ENCODE measurements at places on chromosomes 11 and 22.

DNA sequence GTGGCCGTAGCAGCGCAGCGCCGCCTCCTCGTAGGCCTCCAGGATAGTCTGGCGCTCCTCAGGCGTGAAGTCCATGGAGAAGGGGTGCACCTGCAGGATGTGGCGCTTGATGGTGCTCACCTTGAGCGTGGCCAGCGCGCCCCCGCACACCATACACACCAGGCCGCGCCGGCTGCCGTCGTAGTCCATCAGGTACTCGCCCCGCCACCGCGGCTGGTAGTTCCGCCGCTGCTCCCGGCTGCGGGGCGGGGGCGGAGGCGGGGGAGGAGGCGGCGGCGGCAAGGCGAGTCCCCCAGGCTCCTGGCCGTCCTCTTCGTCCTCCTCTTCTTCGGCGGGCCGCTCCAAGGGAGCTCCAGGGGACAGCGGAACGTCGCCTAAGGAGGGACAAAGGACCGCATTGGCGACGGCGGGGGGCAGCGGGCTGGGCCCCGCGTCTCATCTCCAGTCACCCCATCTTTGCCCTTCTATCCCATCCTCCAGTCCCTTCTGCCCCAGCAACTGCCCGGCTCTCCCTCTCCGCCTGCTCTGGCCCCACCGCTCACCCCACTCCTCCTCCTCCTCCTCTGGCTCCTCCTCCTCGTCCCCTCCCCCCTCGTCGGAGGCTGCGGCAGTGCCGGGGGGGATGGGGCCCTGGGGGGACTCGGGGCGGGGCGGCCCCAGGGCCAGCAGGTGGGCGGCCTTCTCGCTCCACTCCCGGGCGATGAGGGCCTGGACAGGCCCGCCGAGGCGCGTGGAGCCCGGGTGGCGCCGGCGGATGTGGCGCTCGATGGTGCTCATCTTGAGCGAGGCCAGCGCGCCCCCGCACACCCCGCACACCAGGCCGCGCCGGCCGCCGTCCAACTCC is 4.9 kb downstream of the ZFTA start:
- DNase-seq = peak; percentile 89

GRCh38 chr11:86478348-86478747 is 103.7 kb downstream of the CCDC81 start:
- no peak for DNase-seq

DNA sequence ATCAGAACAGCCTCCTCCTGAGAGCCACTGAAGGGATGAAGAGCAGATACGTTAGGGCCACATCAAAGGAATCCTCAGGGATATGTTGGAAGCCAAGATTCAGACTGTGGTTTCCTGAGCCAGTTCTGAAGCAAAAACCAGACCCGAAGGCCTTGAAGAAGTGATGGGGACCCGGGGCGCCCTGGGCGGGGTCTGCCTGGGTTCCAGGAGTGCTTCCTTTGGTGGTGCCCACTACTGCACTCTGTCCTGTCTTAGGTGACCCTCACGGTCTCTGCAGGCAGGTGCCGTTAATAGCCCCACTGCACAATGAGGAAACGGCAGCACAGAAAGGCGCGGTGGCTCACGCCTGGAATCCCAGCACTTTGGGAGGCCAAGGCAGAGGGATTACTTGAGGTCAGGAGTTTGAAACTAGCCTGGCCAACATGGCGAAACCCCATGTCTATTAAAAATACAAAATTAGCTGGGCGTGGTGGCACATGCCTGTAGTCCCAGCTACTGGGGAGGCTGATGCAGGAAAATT is 12.9 kb upstream of the SH3BP1 start:
- no peak for DNase-seq

DNA sequence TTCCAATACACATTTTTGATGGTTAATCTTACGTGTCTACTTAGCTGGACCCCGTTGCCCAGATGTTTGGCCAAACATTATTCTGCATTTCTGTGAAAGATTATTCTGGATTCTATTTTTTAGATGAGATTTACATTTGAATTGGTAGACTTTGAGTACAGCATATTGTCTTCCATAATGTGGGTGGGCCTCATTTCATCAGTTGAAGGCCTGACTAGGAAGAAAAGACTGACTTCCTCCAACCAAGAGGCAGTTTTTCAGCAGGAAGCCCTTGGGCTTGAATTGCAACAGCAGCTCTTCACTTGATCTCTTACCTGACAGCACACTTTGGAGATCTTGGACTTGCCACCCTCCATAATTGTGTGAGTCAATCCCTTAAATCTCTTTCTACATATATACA is 58.7 kb downstream of the FDX1 start:
- DNase-seq = no peak

DNA sequence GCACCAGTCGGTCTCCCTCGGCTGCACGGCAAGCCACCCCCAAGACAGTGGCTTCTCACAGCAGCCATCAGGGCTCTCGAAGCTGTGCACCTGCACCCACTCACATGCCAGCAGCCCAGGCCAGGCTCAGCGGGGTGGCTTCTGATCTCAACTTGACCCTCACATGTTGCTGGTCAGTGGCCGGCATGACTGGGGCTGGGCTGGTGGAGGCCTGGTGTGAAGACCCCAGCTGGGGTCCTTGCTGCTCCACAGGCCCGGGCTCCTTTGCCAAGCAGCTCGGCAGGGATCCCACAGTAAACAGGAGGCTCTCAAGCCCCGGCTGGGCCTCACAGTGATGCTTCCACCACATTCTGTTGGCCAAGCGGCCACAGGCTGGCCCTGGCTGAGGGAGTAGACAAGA is 128.2 kb downstream of the BRD1 start:
- DNase-seq = no peak

- no peak for DNase-seq
Measured at GRCh38 chr11:111550258-111550657, 9.7 kb downstream of the LAYN start.

DNA sequence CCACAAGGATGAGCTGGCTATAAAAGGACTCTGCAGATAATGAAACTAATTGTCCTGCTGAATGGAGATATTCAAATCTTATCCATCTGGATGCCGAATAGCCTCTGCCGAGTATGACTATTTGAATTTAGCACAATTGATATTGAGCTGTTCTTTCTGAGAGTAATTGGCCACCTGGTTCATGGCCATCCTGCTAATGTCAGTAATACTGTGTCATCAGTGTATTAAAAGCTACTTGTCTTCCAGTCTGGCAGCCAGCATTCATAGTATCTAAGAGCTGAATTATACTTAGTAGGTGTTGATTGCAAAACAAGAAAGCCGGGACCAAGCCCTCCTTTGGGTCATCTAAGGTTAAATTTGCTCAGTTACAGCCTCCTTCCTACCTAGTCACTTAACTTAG is 310.7 kb upstream of the NCAM1 start:
- DNase-seq = no peak

- DNase-seq = no peak
Measured at GRCh38 chr22:29205252-29205593, 473 bp upstream of the EMID1 start.

GRCh38 chr11:76625472-76626186 is 44.9 kb downstream of the LRRC32 start:
- DNase-seq = no peak

GRCh38 chr11:9738116-9738515 is 74.2 kb downstream of the SWAP70 start:
- no peak for DNase-seq

DNA sequence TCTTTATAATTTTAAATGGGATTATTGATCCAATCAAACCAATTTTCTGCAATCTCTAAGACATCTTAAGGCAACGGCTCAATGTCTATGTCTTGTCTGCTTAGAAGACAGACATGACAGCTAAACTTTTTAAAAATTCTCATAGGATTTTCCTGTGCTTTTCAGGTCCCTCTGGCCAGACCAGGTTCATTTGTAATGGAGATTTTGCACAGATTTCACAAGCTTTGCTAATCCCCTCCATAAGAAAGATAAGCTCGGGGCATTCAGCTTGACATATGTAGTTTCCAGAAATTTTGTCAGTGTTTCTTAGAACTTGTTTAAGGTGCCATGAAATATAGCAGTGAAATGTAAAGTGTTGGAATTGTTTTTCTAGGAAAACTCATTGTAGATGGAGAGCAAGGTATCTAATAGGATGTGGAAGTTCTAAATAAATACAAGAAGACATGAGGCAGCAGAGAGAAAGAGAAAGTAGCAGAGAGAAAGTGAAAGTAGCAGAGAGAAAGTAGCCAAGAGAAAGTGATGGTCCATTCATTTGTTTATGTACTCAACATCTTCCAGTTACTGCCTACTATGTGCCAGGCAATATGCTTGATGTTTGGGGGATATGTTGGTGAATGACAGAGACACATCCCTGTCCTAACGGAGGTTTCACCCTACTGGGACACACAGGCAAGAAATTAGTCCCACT is 219.1 kb upstream of the ARHGAP42 start:
- DNase-seq = no peak

DNA sequence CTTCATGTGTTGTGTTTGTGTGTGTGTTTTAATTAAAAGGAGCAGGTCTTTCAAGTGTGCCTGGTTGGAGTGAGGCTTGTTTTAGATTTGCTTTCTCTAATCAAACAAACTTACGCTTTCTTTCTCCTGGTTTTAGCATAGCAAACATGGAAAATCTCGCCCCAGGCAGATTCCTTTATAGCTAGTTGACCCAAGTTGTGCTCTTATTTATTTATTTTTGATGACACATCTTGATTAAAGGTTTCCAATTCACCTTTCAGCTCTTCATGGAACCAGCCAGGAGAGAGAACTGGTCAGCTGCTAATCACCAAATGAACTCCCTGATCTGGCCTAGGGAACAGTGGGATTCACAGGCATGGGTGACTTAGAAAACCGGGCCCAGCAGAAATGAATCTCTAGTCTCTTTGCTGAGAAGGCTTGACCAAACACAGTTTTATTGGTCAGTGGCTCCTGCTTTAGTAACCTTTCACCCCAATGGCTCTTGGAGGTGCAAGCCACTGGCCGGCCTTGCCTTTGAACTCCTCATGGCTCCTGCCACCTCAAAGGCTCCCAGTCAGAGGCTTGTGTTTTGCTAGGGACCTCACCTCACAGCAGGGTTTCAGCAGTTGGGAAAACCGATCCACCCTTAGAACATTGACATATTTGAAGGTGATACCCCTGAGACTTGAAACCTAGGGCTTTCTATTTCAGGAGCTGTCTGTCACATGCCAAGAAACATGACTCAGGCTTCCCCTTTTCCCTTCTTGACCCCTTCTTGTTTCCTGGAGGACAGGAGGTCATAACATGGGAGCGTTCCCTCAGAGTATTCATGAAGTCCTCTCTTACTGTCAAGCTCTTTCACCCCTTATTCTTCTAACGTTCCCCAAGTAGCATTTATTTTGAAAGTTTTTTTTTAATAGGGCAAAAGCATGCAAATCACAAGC is 48.8 kb downstream of the EXT2 start:
- no peak for DNase-seq

- no peak for DNase-seq
Measured at GRCh38 chr11:47667135-47667534, 24.8 kb upstream of the MTCH2 start.

DNA sequence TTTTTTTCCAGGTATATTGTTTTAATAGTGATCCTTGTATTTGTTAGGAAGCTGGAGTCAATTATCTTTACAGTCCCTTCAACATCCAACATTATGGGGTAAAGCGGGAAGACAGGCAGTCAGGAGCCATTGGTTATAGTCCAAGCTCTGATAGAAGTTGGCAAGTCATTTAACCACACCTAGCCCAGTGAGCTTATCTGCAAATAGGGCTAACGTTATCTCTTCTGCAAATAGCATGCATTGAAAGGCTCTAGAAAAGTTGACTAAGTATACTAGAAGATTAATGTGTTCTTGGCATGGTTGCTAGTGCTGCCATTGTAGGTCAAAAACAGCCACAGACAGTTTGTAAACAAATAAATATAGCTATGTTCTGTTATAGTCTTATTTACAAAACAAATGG is 520.7 kb downstream of the OPCML start:
- no peak for DNase-seq

- peak; percentile 17 for DNase-seq
Measured at GRCh38 chr11:69840371-69841169, 21.4 kb upstream of the FGF3 start.

GRCh38 chr11:42974510-42975179 is 337.2 kb upstream of the API5 start:
- no peak for DNase-seq

DNA sequence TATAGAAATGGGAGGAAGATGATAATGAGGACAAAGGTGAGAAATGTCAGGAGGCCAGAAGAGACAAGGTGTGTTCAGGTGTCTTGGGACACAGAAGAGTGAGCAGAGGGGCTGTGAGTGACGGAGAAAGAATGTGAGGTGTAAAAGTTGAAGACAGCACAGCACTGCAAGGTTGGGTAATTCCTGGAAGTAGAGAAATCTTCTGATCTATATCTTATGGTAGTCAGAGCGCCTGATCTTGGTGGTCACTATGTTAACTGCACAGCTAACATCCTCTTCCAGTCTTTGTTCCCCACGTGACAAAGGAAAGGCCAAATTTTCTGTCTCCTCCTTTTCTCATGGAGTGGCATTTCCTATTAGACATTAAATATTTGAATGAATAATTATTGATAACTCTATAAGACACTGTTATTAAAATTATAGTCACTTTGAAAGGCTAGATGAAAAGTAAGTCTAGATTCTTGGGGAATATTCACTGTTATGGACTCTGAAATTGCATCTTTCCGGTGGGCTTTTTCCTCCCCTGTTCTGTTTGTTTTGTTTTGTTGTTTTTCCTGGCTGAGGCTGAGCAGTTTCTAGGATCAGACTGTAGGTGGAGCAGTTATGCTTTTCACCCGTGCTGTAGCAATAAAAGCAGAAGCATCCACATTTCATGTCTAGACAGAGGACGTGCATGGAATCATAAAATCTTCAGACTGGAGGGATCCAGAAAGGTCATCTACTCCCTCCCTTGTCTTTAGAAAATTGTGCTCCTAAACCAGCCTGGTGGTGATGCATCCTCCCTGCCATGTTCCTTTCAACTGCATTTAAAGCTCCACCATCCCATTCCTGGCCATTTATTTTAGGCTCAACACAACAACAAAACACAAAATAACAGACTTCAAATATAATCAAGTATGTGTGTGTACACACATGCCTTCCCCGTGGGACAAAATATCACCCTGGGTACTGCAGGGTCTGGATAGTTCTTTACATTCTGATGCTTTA is 26.6 kb downstream of the SC5D start:
- peak; percentile 84 for DNase-seq

DNA sequence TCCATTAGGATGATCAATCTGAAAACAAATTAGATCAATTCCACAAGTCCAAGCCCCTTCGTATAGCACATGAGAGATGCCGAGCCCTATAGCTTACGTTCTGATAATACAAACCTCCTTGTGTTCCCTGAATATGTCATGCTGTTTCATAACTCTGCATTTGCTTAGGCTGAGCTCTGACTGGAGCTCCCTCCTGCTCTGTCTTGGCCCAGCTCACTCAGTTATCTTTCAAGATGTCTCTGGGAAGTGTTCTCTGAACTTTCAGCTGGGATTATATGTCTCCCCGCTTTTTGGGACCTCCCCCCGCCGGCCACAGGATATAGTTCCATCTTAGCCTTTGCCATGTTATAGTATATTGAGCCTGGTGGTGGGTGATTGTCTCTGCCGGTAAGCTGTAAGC is 44.0 kb downstream of the FDX1 start:
- peak; percentile 37 for DNase-seq

GRCh38 chr22:49853981-49854831 is 562 bp downstream of the ZBED4 start:
- DNase-seq = peak; percentile 71

DNA sequence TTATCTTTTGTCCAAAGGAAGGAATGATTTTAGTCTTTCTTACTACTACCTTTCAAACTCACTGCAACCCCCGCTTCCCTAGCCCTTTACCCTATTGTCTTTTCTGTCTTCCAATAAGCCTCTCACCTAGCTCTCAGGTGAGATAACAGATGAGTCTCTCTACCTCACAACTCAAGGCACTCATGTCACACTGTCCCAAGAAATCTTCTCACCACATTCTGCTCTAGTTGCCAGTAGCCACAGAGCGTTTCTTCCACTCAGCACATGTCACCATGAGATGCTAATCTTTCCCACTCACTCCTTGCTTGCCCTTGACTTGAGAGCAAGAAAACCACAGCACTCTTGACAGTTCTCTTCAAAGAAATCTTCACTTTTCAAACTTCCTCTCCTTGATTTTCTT is 32.7 kb upstream of the TMEM41B start:
- DNase-seq = no peak
